ENCODE measurements at places on chromosomes 16 and 17.

GRCh38 chr16:54049591-54050458 lies 236.8 kb downstream of the IRX3 start:
- no peak for DNase-seq

DNA sequence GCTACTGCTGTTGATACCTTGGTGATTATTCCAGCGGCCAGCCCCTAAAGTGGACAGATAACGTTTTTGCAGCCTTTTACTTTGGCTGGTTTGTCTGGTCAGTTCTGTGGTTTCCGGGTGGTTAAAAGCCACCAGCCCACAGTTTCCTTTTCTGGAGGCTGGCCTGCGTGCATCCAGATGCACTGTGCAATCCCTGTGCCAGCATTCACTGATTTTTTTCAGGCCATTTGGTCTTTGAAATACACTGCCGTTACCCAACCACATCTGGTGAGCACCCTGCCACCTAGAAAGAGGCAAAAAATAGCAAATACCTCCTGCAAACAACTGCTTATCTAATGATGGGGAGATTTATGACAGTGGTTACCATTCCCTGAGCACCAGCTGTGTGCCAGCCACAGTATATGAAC lies 797 bp downstream of the NUDT7 start:
- DNase-seq, result no peak

- DNase-seq, result no peak
Measured at GRCh38 chr16:85465328-85466303, 147.5 kb upstream of the GSE1 start.

DNA sequence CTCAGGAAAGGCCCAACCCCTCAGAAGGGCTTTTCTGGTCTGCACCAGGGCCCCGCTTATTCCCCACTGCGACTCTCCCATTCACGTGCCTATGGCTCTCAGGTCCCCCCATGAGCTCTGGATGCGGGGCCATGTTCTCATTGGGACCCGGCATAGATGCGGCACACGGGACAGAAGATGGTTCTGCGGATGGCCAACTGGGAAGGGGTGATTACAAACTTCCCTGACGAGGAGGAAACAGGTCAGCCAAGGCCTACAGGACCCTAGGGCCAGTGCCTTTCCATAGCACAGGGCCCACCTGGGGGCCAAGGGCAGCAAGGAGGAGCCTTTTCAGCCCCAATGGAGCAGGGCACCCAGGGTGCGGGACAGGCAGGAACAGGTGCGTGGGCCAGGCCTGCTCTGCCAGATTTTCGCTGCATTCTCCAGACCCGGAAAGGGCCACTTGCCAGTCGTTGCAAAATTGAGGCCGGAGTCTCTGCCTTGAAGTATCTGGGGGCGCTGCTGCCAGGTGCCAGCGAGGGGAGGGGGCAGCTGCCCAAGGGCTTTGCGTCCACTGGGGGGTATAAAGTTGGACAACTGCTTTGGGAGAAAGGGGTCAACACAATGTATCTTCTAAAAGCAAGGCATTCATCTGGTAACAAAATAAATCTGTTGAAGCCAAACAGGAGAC lies 20.5 kb downstream of the SLC7A5 start:
- no peak for DNase-seq

DNA sequence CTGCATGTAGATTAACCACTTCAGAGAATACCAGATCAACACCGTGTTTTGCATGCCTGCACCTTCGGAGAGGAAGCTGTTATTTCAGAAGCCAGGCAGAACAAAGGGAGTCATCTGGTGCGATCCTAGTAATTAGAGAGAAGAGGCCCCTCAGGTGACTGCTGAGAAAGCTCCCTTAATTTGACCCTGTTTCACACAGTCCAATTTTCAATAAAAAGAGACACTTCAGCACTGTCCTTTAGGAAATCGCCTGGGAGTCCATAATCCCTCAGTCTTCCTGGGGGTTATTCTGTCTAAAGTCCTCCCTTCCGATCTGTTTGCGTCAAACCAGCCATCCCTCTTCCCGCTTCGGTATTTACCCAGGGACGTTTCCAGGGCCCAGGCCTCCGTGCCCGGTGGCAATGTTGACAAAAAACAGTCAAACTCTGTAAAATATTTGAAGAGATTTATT lies 23.4 kb upstream of the TNRC6C start:
- peak; percentile 13 for DNase-seq

DNA sequence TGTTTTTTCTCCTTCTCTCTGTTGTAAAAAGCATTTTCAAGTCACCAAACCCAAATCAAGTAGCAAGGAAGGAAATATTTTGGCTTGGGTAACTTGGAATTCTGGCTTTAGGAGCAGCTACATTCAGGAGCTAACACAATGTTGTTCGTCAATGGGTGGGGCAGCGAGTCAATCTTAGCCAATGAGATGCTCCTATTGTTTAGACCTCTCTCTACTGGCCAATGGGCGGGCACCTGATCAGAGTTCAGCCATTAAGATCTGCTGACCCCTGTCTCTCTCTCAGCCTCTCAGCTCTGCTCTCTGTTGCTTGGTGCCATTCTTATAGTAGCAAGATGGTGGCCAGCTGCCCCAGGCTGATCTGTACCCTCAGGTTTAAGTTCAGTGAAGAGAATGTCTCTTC lies 83.2 kb downstream of the IRX3 start:
- no peak for DNase-seq

GRCh38 chr17:65660947-65661346 lies 99.5 kb upstream of the AXIN2 start:
- DNase-seq, result no peak

GRCh38 chr17:82003411-82004381 lies 19.0 kb downstream of the CENPX start:
- DNase-seq, result no peak

- no peak for DNase-seq
Measured at GRCh38 chr17:35978346-35978745, 3.0 kb downstream of the CCL16 start.

GRCh38 chr16:65126845-65127624 lies 5.2 kb upstream of the CDH11 start:
- DNase-seq, result no peak

DNA sequence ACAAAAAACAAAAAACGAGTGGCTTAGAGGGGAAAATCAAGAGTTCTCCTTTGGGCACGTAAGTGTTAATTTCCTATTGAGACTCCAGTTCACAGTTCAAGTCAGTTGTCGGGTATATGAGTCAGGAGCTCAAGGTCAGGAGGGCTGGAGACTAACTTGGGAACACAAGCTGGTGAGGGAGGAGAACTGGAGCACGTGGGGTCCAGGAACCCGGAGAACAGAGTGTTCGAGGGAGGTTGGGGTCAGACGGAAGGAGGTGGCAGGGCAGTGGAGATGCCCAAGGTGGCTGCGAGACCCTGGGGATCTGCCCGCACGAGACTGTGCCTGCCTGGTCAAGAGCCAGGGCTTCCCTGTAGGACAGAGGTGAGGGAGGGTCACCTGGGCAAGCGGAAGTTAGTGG lies 12.0 kb downstream of the ALDH3A1 start:
- no peak for DNase-seq

GRCh38 chr17:27747462-27748359 lies 52.6 kb downstream of the NOS2 start:
- DNase-seq, result no peak

GRCh38 chr16:86075839-86076440 lies 177.0 kb downstream of the IRF8 start:
- DNase-seq, result no peak

- DNase-seq, result no peak
Measured at GRCh38 chr16:28873543-28874201, 4.6 kb upstream of the ATP2A1 start.

DNA sequence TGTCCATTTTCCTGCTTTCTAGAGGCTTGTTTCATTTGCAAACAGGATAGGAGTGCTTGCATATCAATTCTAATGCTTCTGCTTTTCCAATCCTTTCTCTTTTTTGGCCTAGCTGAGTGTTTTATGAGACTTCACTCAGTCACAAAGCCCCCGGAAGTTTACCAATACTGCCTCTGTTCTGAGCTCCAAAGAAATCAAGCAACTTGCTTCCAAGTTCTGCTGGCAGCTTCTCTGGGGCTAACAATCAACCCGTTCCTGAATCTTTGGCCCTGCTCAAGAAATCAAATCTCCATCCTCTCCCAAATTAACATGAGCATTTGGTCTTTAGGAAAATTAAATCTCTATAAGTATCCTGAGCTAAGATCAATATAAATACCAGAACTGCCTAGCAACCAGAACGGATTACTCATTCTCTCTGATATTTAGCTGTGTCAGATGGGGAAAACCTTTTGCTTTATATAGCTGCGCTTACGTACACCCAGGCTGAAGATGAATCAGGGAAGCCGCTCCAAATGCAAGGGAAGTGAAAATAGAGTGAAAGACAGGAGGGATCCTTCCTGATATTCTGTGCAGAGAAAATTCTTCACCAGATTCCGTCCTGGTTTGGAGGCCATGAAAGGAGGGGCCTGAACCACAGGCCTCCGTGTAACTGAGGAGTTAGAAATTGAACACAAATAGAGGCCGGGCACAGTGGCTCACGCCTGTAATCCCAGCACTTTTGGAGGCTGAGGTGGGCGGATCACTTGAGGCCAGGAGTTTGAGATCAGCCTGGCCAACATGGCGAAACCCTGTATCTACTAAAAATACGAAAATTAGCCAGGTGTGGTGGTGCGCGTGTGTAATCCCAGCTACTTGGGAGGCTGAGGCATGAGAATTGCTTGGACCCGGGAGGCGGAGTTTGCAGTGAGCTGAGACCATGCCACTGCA lies 23.3 kb upstream of the GRB2 start:
- DNase-seq, result no peak

GRCh38 chr16:21614896-21615295 lies 15.5 kb downstream of the METTL9 start:
- no peak for DNase-seq

GRCh38 chr17:75478508-75478907 lies 22.1 kb downstream of the TMEM94 start:
- DNase-seq, result no peak

GRCh38 chr17:50188531-50188920 lies 12.9 kb downstream of the COL1A1 start:
- DNase-seq, result no peak

- DNase-seq, result no peak
Measured at GRCh38 chr16:31273676-31274075, 13.9 kb downstream of the ITGAM start.

- DNase-seq, result no peak
Measured at GRCh38 chr17:3639981-3640596, 3.5 kb downstream of the CTNS start.

DNA sequence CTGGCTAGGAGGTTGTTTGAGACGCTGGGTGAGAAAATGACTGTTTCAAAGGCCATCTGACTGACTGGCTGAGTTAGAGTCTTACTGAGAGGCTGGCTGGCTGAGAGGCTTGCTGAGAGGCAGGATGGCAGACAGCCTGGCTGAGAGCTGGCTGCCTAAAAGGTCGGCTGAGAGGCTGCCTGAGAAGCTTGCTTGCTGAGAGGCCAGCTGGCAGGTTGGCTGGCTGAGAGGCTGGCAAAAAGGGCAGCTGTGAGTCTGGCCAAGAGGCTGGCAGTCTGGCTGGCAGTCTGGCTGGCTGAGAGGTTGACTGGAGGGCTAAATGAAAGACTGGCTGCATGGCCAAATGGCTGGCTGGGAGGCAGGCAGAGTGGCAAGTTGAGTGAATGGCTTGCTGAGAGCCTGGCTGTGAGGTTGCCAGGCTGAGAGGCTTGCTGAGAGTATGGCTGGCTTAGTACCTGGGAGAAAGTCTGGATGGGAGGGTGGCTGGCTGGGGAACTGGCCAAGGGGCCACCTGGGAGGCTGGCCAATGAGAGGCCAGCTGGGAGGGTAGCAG lies 35.3 kb upstream of the ACSM2B start:
- no peak for DNase-seq

- no peak for DNase-seq
Measured at GRCh38 chr16:15811481-15812400, 45.1 kb downstream of the MYH11 start.

GRCh38 chr16:30120340-30121105 lies 2.5 kb downstream of the MAPK3 start:
- no peak for DNase-seq

- DNase-seq, result no peak
Measured at GRCh38 chr16:70349783-70350182, 3.1 kb downstream of the DDX19A start.

DNA sequence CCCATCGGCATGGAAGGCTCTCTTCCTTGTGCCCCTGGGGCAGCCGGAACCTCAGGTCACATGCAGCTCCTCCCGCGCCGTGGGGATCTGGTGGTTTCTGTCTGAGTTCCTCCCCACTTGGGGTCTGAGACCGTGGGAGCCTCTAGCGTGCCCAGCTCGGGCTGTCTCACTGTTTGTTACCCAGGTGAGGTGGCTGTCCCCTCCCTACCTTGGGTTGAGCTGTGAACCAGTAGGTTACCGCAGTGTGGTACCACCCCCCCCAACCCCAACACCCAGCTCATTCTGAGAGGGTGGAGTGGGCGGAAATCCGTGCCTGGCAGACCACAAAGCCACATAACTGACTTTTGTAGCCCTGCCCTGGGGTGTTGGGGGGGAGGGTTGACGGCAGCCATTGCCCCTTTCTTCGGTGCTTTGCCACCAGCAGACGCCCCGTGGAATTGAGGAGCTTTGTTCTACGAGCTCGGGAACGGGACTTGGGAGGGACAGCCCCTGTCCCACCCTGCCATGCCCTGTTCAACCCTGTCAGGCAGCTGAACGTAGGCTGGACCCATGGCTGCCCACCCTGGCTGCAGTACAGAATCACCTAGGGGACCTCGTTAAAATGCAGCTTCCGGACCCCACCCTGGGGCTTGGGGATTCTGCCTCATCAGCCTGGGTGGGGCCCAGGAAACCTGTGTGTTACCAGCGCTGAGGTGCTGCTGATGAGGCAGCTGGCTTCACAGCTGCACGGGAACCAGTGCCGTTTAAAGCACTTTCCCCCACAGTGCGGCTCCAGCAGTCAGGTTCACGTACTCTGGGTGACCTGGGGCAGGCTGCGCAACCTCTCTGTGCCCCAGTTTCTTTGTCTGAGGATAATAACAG lies 18.5 kb downstream of the RAP1GAP2 start:
- no peak for DNase-seq

DNA sequence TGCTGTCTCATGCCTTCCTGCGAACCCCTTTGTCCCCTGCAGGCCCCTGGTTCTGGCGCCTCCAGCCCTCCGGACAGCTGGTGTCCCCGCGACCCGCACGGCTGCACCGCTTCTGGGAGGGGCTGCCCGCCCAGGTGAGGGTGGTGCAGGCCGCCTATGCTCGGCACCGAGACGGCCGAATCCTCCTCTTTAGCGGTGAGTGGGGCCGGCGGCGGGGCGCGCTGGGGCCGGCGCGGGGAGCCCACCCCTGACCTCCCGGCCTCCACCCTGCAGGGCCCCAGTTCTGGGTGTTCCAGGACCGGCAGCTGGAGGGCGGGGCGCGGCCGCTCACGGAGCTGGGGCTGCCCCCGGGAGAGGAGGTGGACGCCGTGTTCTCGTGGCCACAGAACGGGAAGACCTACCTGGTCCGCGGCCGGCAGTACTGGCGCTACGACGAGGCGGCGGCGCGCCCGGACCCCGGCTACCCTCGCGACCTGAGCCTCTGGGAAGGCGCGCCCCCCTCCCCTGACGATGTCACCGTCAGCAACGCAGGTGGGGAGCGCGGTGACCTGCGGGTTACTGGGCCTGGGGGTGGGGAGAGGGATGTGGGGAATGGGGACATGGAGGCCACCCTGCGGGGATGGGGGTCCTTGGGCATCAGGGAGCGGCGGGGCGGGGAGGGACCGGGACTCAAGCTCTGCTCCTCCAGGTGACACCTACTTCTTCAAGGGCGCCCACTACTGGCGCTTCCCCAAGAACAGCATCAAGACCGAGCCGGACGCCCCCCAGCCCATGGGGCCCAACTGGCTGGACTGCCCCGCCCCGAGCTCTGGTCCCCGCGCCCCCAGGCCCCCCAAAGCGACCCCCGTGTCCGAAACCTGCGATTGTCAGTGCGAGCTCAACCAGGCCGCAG lies 7.1 kb upstream of the IL32 start:
- no peak for DNase-seq

GRCh38 chr17:58605986-58606385 lies 85.9 kb downstream of the TEX14 start:
- DNase-seq, result no peak

- no peak for DNase-seq
Measured at GRCh38 chr16:53752560-53752959, 48.6 kb downstream of the FTO start.
